ENCODE measurements at places on chromosomes 5 and 9.
A peak's percentile ranks its signal among the peaks of the same experiment; 100 is the strongest.

DNA sequence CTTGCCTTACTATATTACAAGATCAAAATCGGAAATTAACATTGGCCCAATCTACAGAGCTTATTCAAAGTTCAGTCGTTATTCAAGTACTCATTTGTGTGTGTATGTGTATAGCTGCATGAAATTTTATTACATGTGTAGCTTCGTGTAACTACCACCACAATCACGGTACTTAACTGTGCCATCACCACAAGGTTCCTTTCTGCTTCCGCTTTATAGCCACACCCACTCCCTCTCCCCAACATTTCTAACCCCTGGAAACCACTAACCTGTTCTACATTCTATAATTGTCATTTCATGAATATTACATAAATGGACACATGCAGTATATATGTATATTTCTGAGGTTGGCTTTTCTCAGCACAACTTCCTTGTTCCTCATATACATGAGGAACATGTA is 4.0 kb upstream of the TEX48 start:
- no peak for DNase-seq

GRCh38 chr9:38017149-38017884 is 51.7 kb downstream of the SHB start:
- DNase-seq: peak; percentile 75

DNA sequence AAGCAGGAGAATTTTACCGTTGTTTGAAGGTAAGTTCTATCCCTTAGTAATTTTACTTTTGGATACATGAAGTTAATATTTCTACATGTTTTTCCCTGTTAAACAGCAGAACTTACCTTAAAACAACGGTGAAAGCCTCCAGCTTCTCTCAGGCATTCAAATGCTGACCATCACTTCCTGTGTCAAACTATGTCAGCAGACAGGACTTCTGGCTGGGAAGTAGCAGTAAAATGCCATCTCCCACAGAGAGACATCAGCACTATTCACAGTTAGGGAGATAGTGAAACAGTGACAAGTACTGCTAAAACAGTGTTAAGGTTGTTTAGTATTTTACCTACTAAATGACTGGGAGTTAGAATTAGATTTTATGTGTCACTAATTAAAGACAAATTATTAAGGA is 34.2 kb upstream of the GOLGA1 start:
- peak; percentile 71 for DNase-seq

- DNase-seq: peak; percentile 73
Measured at GRCh38 chr5:39580702-39581453, 156.1 kb upstream of the DAB2 start.

GRCh38 chr5:55143624-55144023 is 16.3 kb upstream of the GPX8 start:
- DNase-seq: no peak

GRCh38 chr5:111753884-111754589 is 3.0 kb downstream of the NREP start:
- no peak for DNase-seq

GRCh38 chr5:68661237-68661636 is 432.6 kb upstream of the SLC30A5 start:
- DNase-seq: peak; percentile 41

DNA sequence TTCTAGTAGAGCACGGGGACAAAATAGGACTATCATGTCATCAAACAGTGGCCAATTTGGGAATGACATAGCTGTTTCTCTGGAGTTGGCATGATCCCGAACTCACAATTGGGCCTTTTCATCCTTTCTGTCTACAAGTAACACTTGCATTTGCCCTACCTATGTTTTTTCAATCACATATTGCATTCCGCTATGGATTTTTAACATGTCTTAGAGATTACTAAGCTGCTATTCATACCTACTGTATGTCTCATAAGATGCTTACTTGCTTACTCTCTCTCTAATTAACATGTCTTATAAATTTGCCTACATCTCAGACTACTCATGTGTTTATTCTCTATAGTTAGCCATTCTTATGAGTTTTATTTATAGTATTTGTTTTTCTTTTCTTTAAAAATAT is 341.2 kb upstream of the CTNND2 start:
- no peak for DNase-seq

DNA sequence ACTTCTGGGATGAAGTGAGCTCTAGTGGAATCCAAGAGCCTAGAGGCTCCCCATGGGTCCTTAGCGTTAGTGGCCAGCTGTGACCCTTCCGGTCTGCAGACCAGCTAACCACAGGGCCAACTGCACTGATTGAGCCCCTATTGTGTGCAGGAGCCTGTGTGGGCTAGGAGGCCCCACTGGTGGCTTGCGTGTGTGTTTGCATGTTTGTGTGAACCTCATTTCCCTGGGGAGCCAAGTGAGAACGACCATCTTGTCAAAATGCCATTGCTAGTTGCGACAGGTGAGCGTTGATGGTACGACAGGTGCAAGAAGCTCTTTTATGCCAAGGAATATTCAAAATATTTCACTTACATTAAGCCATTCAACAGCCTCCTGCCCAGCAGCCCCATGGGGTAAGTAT is 44.1 kb upstream of the ANKRD33B start:
- no peak for DNase-seq

- DNase-seq: no peak
Measured at GRCh38 chr5:99138911-99139310, 210.1 kb upstream of the CHD1 start.

DNA sequence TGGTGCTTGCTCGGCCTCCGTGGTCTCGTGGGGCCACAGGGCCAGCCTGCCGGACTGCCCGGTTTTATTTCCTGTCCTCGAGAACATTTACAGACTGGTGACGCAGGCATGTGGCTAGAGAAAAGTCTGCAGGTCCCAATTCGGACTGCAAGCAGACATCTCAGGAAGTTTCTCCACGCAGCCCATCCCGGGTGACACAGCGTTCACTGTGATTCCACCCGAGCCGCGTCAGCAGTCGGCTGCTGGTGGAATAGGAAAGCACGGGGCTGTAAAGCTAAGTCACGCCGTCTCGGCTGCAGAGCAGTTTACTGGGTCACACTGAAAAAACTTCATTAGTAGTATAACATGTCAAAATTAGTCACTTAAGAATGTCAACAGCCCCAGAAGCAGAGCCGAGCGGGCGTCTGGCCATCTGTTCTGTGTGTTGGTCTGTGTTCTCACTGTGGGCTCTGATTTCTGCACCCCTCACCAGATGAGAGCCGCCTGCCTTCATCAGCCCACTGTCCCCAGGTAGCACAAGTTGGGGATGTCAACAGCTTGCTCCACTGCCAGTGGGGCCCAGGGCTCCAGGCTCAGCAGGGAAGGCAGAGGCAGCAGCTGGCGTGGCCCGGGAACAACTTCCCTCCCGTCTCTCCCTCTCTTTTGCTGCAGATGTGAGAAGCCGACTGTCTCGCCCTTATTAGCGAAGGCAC is 363.7 kb downstream of the IRX2 start:
- DNase-seq: no peak

DNA sequence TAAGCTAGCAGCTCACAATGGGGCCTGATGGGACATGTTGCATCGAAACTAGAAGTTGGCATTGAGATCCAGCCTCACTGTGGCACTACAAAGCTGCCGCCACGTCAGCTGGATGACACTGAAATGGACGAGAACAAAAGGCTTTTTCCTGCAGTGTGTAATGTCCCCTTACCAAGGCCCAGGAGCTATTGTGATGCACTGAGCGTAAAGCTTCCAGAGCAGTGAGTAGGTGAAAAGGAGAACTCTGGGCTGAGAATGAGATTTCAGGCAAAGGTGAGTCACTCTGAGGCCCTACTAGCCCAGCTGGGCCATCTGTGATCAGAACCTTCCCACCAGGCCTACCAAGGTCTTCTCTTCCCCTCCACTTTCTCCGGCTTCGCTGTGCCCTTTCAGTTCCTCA is 528.1 kb upstream of the KLF4 start:
- no peak for DNase-seq

DNA sequence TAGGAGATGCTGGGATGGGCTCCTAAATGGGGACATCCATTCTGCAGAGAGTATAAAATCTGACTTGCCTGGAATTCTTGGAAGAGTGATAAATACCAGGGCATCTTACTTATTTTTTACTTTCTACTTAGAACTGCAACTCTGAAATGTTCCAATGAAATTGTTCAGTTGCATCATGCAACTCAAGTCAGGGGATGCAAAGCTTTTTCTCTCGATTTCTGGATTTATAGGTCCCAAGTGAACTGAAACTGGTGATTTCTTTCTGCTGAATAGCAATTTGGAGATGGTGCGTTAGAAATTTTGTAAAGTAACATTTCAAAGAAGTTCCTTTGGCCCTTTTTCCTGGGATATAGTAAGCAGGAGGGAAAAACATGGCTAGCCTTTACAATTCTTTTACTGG is 238.4 kb upstream of the CD180 start:
- no peak for DNase-seq

- DNase-seq: no peak
Measured at GRCh38 chr5:135441919-135442318, 5.2 kb downstream of the DCANP1 start.

- DNase-seq: no peak
Measured at GRCh38 chr5:39369123-39369815, 5.0 kb upstream of the C9 start.

GRCh38 chr9:69253057-69253456 is 72.0 kb upstream of the ENTREP1 start:
- peak; percentile 23 for DNase-seq

GRCh38 chr9:129612815-129613519 is 7.9 kb downstream of the C9orf50 start:
- DNase-seq: no peak

- DNase-seq: no peak
Measured at GRCh38 chr9:127221695-127222094, 42.9 kb upstream of the GARNL3 start.

GRCh38 chr5:54713923-54714581 is 196.5 kb downstream of the SNX18 start:
- peak; percentile 85 for DNase-seq

DNA sequence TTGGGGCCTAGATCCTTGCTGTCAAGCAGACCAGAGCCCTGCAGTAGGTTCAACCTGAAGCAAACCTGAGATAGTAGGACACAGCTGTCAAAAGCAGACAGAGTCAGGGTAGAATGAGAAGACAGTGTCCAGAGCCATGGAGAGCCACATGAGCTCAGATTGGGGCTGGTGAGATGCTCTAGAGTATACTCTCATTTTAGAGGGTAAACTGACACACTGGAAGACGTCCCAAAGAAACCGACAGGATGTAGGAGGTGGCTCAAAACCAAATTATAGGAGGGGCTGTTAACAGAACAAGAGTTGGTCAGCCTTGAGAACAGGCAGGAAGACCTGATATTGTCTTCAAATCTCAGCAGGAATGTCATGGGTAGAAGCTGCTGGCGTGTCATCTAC is 11.5 kb downstream of the CCDC69 start:
- DNase-seq: no peak

DNA sequence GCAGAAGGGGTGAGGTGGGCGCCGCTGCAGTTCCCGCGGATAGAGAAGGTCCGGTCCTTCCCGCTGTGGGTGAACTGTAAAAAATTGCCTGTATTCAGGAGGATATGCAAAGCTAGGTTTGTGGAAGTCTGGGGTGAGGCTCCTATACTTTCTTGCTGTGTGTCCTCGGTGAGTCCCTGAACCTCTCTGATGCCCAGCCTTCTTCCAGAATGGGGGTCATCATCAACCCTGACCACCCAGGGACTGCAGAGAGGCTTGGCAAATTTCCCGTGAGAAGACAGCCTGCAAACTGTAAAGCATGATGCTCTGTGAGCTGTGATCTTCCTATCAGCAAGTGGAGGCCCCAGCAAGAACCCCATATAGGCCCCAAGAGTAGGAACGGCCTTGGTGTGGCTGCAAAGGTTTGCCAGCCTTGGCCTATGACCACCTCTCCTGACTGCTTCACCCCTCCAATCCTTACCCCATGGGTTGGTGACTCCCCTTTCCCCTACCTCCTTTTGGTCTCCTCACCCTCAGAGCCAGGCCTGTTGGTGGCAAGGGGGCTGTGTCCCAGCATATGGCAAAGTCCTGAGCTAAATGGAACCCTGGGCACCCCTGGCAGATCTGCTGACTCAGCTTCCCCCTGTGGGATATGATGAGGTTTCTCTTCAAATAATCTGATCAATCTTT is 760 bp downstream of the ALDH1B1 start:
- no peak for DNase-seq

- DNase-seq: peak; percentile 89
Measured at GRCh38 chr9:95778957-95779356, 96.5 kb upstream of the ERCC6L2 start.

DNA sequence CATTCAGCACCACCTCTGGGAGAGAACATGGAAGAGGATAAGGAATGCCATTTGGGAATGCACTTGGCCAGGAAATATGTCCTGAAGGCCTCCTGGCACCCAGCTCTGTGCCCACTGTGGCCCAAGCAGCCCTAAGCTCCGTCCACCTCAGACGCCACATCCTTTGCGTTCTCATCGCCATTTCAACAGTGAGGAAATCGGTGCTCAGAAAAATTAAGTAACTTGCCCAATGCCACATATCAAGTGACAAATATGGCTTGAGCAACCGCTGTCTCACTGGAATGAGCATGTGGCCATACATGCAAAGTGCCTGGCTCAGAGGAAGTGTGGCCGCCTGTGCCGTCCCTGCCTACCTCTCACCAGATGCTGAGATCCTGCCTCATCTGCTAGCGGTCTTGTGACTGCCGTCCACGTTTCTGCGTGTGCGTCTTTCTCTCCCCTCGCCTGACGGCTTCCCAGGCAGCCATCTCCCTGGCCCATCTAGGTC is 984 bp upstream of the DOK3 start:
- no peak for DNase-seq

- DNase-seq: peak; percentile 25
Measured at GRCh38 chr5:77768978-77769377, 7.2 kb downstream of the TBCA start.
